ENCODE measurements at places on chromosomes 16 and 17.

- DNase-seq = no peak
These were observed 3.2 kb downstream of the DNAAF8 start for GRCh38 chr16:4737545-4737944.

- DNase-seq = no peak
These were observed 16.8 kb downstream of the ADGRG5 start for GRCh38 chr16:57559072-57559790.

GRCh38 chr17:77204536-77204935 is 63.8 kb downstream of the SEC14L1 start:
- no peak for DNase-seq

DNA sequence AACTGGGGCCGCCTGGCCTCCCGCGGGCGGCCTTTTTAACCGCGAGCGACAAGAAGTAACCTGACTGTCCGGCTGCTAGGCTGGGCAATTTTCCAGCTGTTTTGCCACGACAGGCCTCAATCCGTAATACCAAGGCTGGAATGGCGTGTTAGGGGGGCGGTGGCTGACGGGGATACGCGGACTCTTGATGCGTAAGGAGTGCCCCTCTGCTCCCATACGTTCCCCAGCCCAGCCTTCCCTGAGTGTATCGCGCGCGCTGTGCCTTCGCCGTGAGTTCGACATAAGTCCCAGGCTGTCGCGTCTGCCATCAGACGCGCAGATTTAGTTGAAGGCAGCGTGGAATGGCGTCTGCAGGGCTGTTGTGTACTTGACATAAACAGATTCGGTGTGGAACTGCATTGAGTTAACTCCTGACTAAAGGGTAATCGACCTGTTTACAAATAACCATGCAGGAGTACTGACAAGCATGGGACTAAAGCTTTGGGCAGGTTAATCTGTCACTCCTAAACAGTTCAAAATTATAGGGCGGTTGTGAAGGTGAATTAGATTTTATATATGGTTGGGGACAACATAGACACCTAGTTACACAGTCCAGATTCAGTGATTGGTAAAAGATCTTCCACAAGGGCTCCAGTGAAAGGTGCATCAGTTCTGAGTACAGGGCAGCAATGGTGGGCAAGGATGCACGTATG is 16.6 kb upstream of the ERN1 start:
- DNase-seq = peak; percentile 77

GRCh38 chr17:560432-560873 is 154.2 kb downstream of the VPS53 start:
- no peak for DNase-seq

- peak; percentile 92 for DNase-seq
These were observed 22.1 kb downstream of the VAC14 start for GRCh38 chr16:70778901-70779309.

GRCh38 chr17:76709077-76709950 is 1.5 kb downstream of the MXRA7 start:
- DNase-seq = peak; percentile 68

GRCh38 chr16:8888951-8889892 is 7.1 kb downstream of the LITAFD start:
- DNase-seq = no peak

DNA sequence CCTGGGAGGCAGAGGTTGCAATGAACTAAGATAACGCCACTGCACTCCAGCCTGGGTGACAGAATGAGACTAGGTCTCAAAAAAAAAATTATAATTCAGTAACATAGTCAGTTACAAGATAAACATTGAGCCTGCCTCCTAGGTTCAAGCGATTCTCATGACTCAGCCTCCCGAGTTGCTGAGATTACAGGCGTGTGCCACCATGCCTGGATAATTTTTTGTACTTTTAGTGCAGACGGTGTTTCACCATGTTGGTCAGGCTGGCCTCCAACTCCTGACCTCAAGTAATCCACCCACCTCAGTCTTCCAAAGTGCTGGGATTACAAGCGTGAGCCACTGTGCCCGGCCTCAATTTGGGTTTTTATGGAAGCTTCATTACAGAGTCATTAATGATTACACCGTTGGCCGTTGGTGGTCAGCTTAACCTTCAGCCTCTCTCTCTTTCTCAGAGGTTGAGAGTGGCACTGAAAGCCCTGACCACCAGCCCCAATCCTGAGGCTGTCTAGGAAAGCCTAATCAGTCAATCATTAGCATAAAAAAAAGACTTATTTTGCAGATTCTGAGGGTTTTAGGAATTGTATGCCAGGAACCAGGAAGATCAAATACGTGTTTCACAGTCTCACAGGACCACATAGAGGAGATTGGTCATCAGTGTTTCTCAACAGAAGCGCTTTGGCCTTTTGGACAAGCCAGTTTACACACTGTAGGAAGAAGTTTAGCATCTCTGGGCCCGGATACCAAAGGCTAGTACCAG is 1.3 kb upstream of the LRRC37A3 start:
- no peak for DNase-seq

DNA sequence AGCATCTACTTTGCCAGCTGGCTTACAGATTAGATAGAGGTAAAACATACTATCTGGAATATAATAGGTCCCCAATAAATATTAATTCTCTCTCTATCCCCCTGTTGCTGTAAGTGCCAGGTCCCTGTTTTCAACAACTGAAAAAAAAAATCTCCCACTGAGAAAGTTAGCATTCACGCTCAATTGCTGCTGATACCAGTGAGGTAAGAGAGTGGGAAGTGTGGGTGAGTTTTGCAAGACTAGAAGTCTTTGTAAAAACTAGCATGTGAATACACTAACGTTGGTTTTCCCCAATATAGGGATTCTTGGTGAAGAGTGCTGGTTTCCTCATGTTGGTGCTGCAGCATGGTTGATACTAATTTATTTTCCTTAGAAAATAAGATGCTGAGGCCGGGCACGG is 11.7 kb upstream of the TAOK1 start:
- no peak for DNase-seq

- no peak for DNase-seq
These were observed 14.4 kb upstream of the TIMP2 start for GRCh38 chr17:78939615-78940014.

GRCh38 chr17:3796110-3796821 is 4.7 kb downstream of the ITGAE start:
- DNase-seq = no peak

DNA sequence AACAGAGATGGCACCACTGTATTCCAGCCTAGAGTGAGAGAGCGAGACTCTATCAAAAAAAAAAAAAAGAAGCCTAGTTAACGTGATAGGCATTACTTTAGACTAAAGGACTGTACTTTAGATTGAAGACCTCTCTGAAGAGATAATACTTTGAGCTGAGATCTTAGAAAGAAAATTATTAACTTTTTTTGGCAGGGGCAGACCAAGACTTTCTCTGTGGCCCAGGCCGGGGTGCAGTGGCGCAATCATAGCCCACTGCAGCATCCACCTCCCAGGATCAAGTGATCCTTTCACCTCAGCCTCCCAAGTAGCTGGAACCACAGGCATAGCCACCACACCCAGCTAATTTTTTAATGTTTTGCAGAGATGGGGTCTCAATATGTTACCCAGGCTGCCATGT is 75.7 kb upstream of the TNRC6A start:
- no peak for DNase-seq

DNA sequence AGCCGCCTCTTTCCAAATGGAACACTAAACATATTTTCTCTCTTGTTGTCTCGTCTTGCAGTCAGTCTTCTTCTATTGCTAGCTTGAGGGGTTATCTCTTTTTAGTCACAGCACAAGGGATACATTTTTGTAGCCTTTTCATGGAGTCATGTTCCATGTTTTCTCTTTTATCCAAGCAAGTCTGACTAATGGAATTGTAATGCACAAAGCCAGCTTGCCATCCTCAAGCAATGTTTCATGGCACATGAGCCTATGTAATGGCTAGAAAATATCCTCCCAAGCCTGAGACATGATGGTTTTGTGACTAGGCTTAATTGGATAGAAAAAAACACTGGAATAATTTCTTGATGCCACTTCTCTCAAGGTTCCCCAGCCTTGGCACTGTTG is 414.6 kb upstream of the GOT2 start:
- DNase-seq = no peak

GRCh38 chr16:84194470-84195200 is 3.7 kb downstream of the ADAD2 start:
- no peak for DNase-seq

DNA sequence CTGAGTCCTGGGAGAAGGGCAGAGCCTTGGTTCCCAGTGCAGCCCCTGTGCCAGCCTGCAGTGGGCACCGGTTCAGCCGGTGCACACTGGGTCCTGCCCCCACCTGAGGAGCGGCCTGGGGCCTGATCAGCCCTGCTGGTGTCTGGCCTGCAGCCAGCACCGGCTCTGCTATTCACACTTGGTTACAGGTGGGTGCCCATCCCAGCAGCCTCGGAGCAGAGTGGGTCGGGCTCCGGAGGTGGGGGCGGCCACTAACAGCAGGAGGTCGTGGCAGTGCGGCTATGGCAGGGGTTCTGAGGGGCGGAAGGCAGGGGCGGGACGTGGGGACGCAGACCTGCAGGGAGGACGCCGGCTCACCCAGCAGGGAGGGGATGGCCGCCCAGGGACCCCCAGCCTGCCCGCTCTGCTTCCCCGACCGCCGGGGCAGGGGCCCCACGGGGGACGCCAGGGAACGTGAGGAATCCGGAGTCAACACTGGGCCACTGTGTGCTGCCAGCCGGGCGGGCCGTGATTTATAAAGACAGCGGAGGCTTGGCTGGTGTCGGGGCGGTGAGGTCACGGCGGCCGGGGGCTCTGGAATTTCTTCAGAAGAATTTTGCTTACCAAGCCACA is 20.3 kb downstream of the METRNL start:
- no peak for DNase-seq

DNA sequence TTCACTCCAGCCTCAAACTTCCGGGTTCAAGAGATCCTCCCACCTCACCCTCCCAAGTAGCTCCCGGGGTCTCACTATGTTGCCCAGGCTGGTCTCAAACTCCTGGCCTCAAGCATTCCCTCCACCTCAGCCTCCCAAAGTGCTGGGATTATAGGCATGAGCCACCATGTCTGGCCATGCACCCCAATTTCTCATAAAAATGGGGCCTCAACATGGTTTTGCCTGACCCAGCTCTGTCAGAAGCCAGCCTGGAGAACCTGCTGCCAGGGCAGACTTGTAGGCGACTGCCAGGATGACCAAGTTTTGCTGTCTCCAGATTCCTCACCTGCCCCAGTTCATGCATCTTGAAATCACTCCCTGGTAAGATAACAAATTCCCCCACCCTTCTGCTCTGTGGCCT is 82.9 kb downstream of the AIPL1 start:
- DNase-seq = no peak

GRCh38 chr16:7270823-7271222 is 61.8 kb upstream of the RBFOX1 start:
- DNase-seq = no peak

GRCh38 chr17:9343516-9343915 is 232.1 kb downstream of the STX8 start:
- DNase-seq = no peak

- no peak for DNase-seq
These were observed 13.7 kb downstream of the SLC5A10 start for GRCh38 chr17:18965530-18966236.

GRCh38 chr17:45734598-45734997 is 49.5 kb upstream of the CRHR1 start:
- DNase-seq = no peak

GRCh38 chr17:10875430-10875851 is 37.6 kb upstream of the PIRT start:
- peak; percentile 52 for DNase-seq

DNA sequence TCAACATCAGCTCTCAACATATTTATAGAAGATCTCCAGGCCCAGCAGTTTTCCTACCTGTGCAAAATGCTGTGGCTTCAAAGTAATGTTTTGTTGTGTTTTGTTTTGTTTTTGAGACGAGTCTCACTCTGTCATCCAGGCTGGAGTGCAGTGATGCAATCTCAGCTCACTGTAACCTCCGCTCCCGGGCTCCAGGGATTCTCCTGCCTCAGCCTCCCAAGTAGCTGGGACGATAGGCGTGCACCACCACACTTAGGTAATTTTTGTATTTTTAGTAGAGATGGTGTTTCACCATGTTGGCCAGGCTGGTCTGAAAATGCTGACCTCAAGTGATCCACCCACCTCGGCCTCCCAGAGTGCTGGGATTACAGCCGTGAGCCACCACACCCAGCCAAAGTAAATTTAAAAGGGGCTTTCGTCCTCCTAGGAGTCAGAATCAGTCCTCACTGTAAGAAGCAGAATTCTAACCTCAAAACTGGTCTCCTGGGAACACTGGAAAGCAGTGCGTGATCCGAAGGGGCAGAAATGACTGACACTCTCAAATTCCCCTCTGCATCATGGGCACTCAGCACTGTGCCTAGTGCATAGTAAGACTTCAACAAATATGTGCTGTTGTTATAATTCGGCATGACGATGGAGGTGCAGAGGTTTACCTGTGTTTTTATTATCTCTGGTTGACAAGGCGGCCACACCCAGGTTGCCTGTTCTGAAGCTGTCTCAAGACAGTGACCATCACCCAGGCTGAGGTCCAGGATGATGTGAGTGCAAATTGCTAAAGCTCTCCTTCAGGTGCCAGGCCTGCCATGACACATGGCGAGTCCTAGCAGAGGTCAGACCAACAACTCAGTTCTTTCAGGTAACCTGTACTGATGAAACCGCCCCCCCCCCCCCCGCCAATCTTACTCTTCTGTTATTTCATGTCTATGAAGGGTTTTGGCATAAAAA is 59.8 kb downstream of the ADCY9 start:
- DNase-seq = no peak

GRCh38 chr16:64910356-64910755 is 211.5 kb downstream of the CDH11 start:
- peak; percentile 27 for DNase-seq

All from muscle of arm (tissue), 14 donors.